ENCODE measurements at places on chromosomes 11 and 22.

GRCh38 chr22:44139773-44140172 is 41.0 kb upstream of the PARVG start:
- peaks cover 46% of the 10 kb centered on the region for H3K36me3 ChIP-seq
- no peaks in the 10 kb centered on the region for H3K27me3 ChIP-seq
- peak overlapping the region; percentile 46 for H3K27ac ChIP-seq
- H3K4me1 ChIP-seq = peaks cover 4% of the 10 kb centered on the region

DNA sequence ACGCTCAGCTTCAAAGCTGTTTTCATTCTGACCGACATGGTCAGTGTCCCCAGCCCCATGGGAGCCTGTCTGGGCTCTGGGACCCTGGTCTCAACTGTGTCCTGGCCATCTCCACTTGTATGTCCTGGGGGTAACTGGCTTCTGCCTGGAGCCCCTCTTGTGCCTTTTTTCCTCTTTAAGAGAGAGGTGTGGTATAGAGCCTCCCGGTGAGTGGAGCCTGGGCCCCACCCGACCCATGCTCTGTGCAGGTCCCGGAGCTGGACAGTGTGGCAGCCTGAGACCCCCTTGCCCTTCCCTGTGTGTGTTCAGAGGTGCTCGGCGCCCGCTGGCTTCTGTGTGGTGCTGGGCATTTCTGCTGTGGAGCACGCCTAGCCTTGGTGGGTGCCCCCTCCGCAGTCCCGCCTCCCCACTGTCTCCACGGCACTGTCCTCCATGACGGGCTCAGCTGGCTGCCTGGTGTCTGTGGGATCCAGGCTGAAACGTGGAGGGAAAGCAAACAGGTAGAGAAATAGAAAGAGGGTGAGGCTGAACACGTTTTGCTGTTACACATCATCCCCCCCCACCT is 74.9 kb downstream of the PARVB start:
- no peaks in the 10 kb centered on the region for H3K4me1 ChIP-seq
- DNase-seq = peak; percentile 13
- H3K27me3 ChIP-seq = no peaks in the 10 kb centered on the region
- H3K36me3 ChIP-seq = peaks cover 71% of the 10 kb centered on the region

DNA sequence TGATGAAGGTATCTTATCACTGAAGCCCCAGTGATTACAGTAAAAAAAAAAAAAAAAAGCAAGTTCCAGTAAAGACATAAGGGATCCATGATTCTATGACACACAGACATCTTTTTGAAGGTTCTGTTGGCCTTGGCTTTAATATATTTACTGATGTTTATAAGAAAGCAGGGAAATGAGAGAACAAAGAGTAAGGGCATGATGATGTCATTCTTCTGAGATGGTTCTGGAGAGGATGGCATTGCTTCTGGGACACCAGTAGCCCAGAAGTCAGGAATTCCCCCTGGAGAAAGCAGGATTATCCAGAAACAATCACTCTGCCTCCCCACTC is 233.6 kb downstream of the FAM76B start:
- no peak overlapping the region for H3K27ac ChIP-seq
- no peaks in the 10 kb centered on the region for H3K4me1 ChIP-seq
- H3K27me3 ChIP-seq = no peaks in the 10 kb centered on the region
- no peak for DNase-seq
- no peaks in the 10 kb centered on the region for H3K36me3 ChIP-seq

DNA sequence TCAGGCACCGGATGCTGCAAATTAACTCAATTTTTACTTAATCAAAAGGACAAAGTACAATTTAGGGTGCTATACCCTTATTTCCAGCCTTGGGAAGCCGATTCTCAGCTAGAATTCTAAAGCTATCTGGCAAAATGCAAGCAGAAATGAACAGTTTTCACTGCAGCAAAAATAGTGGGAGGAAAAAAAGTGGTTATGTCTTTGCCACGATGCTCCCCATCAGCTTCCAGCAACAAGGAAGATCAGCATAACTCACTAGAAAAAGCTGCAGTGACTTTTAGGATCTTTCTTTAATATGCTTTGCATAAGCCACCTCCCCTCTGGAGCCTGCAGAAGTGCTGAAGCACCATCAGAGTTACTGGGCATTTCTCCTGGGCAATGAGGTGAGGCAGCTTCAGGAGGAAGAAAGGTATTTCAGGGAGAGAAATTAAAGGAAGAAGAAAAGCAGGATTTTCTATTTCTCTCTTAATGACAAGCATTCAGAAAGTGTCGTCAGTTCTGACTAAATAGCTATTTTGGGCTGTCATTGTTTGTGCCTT is 702.9 kb downstream of the DLG2 start:
- H3K27me3 ChIP-seq = no peaks in the 10 kb centered on the region
- no peak overlapping the region for H3K27ac ChIP-seq
- peaks cover 6% of the 10 kb centered on the region for H3K4me1 ChIP-seq
- H3K36me3 ChIP-seq = no peaks in the 10 kb centered on the region
- DNase-seq = no peak

DNA sequence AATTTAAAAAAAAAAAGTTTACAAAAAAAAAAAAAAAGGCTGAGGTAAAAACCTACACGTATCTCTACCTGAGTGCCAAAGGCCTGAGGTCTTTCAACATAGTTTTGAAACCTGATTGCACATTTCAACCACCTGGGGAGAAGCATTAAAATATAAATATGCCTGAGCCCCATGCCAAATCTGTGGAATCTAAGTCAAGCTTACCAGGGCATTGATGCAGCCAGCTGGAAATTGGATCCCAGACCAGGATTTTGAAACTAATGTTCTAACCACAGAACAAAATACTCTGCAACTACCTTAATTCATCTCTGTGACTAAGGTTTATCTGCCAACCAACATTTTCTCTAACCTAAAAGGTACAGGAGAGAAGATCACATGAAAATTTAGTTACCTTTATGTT is 38.8 kb upstream of the CHRNA10 start:
- no peaks in the 10 kb centered on the region for H3K4me1 ChIP-seq
- DNase-seq = no peak
- no peak overlapping the region for H3K27ac ChIP-seq
- H3K36me3 ChIP-seq = peaks cover 95% of the 10 kb centered on the region

DNA sequence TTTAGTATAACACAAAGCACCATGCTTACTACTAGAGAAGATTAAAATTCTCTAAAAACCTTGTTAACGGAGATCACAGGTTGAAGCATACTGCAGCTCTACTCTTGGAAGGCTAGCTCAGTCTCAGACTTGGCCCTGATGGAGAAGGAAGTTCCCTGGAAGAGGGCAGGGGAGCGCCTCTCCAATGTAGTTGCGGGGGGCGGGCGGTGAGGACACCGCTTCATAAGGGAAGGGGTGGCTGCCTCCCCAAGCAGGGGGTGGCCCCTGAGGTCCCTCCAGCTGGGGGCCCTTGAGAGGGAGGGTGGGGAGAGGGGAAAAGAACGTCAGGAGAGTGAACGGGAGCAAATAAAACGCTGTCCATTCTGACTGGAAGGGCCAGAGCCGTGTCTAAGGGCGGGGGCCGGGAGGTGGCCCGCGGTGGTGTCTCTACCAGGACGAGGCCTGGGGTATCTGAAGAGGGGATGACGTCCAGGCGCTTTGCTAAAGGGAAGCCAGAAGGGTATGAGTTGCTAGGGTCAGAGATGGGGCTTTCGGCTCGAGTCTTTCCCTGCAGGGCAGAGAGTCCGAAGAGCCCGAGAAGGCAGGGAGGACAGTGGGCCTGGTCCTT is 553 bp upstream of the USP47 start:
- peak overlapping the region; percentile 99 for H3K27ac ChIP-seq
- no peaks in the 10 kb centered on the region for H3K36me3 ChIP-seq
- H3K4me3 ChIP-seq = peak overlapping the region; percentile 78
- H3K27me3 ChIP-seq = no peaks in the 10 kb centered on the region

- no peak for DNase-seq
- no peaks in the 10 kb centered on the region for H3K36me3 ChIP-seq
- H3K27ac ChIP-seq = no peak overlapping the region
- H3K4me1 ChIP-seq = no peaks in the 10 kb centered on the region
- no peaks in the 10 kb centered on the region for H3K27me3 ChIP-seq
These were observed 86.9 kb upstream of the FAT3 start for GRCh38 chr11:92137747-92138146.

GRCh38 chr11:60959431-60959830 is 7.5 kb upstream of the SLC15A3 start:
- no peak for DNase-seq
- H3K4me3 ChIP-seq = no peak overlapping the region
- no peaks in the 10 kb centered on the region for H3K4me1 ChIP-seq
- H3K27ac ChIP-seq = no peak overlapping the region
- H3K36me3 ChIP-seq = no peaks in the 10 kb centered on the region

DNA sequence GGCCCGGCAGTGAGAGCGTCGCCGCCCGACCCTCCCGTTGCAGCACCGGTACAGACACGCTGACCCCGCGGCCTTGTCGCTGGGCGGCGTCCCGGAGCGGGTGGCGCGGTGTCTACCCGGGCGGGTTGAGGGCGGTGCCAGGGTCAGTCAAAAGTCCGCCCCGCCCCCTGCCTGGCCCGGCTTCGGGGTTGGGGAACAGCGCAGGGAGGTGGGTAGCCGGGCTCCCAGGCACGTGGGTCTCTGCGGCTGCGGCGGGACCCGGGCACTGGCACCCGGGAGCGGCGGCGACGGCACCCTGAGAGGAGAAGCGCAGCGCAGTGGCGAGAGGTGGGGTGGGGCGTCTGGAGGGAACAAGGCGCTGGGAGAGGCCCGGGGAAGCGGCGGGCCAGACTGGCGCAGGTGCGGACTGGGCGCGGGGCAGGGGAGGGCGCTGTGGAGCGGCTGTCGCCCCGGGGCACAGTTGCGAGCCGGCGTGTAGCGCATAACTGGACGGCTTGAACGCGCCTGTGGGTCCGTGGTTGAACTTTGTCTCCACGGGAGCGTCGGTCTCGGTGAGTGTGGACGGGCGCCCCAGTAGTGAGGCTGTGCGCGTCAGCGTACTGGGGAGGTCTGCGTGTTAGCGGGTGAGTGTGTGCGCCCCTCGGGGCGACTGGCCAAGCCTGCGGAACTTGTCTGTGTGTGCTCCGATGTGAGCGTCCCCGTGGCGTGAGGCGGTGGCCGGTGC is at the start of gene P2RY2:
Gene P2RY2 (plus strand): TSS at position 176 of the 724 bp plus-strand sequence. CDS start 15,879 bp downstream, outside the sequence.
- H3K4me3 ChIP-seq = peak within 1 kb of the TSS; percentile 55
- H3K36me3 ChIP-seq = no peaks in the 10 kb centered on the region

GRCh38 chr22:28017558-28017820 is 98.4 kb upstream of the PITPNB start:
- H3K27me3 ChIP-seq = no peaks in the 10 kb centered on the region
- peaks cover 5% of the 10 kb centered on the region for H3K4me1 ChIP-seq
- H3K4me3 ChIP-seq = no peak overlapping the region
- H3K36me3 ChIP-seq = peaks cover 13% of the 10 kb centered on the region
- no peak overlapping the region for H3K27ac ChIP-seq
- no peak for DNase-seq

GRCh38 chr11:109088086-109088485 is 333.9 kb upstream of the C11orf87 start:
- H3K4me1 ChIP-seq = no peaks in the 10 kb centered on the region
- no peak for DNase-seq
- H3K4me3 ChIP-seq = no peak overlapping the region
- no peaks in the 10 kb centered on the region for H3K36me3 ChIP-seq
- no peaks in the 10 kb centered on the region for H3K27me3 ChIP-seq

DNA sequence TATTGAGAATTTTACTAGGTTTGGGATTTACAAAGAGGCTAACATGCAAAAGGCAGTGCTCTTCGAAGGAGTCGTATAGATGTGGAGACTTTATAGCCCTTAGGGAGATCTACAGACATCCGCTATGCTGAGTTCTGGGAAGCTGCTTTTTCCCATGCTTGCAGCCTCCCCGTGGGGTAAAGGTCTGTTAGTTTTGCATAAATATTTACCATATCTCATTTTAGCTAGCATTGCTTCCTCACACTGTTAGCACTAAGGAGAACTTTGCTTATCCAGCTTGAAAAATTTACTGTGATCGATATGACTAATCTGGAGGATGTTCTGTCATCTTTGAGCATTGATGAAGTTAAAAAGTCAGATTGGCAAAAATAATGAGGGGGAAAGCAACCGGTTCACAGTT is 18.6 kb downstream of the ARHGEF12 start:
- H3K27ac ChIP-seq = no peak overlapping the region
- H3K4me1 ChIP-seq = peaks cover 65% of the 10 kb centered on the region
- H3K27me3 ChIP-seq = no peaks in the 10 kb centered on the region
- no peak overlapping the region for H3K4me3 ChIP-seq
- no peaks in the 10 kb centered on the region for H3K36me3 ChIP-seq

- no peaks in the 10 kb centered on the region for H3K27me3 ChIP-seq
- DNase-seq = peak; percentile 52
- H3K4me1 ChIP-seq = peaks cover 69% of the 10 kb centered on the region
- no peak overlapping the region for H3K4me3 ChIP-seq
- H3K36me3 ChIP-seq = peaks cover 25% of the 10 kb centered on the region
These were observed 5.4 kb downstream of the CRY2 start for GRCh38 chr11:45852712-45853101.

DNA sequence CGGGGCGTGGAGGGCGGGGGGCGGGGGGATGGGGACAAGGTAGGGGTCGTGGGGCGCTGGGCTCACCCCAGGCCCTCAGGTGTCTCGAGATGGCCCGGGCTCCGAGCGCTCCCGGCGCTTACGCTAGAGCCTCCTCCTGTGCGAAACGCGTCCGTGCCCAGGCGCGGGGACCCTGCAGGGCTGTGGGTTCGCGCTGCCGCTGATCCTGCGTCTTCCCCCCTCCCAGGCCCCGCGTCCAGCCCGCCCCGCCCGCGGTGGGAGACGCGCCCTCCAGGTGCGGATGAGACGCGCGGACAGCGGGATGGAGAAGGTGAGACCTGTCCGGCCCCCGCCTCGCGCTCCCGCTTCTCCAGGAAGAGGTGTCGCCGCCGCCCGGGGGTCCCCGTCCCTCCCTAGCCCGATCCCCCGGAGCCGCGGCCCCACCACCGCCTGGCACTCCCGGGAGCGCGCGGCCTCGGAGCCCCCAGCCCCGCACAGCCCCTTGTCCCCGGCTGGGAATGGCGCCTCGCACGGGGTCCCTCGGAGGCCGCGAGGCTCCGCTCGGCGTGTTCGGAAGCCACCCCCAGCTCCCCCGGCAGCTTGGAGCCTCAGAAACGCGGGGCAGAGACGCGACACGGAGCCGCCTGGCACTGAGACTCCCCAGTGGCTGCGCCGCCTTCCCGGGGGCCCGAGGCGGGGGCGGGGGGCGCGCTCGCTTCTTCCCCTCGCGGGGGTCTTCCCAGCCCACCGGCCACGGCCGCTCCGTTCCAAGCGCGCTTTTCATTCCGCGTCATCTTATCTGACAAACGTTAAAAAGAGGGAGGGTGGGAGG is 27.6 kb upstream of the TOLLIP start:
- H3K27ac ChIP-seq = no peak overlapping the region
- H3K4me1 ChIP-seq = peaks cover 12% of the 10 kb centered on the region
- no peaks in the 10 kb centered on the region for H3K27me3 ChIP-seq
- peak overlapping the region; percentile 56 for H3K4me3 ChIP-seq
- peak; percentile 56 for DNase-seq
- no peaks in the 10 kb centered on the region for H3K36me3 ChIP-seq

GRCh38 chr11:125344846-125345420 is 151.1 kb downstream of the FEZ1 start:
- H3K4me1 ChIP-seq = peaks cover 22% of the 10 kb centered on the region
- no peak overlapping the region for H3K4me3 ChIP-seq
- H3K27ac ChIP-seq = peak overlapping the region; percentile 74
- DNase-seq = no peak
- no peaks in the 10 kb centered on the region for H3K36me3 ChIP-seq
- H3K27me3 ChIP-seq = no peaks in the 10 kb centered on the region

- no peak overlapping the region for H3K4me3 ChIP-seq
- H3K27me3 ChIP-seq = no peaks in the 10 kb centered on the region
- H3K36me3 ChIP-seq = no peaks in the 10 kb centered on the region
- H3K4me1 ChIP-seq = peaks cover 4% of the 10 kb centered on the region
These were observed 114.7 kb downstream of the CSTPP1 start for GRCh38 chr11:47051217-47051616.

GRCh38 chr11:89433278-89433677 is 57.9 kb downstream of the NOX4 start:
- H3K4me3 ChIP-seq = no peak overlapping the region
- H3K27ac ChIP-seq = no peak overlapping the region
- H3K4me1 ChIP-seq = no peaks in the 10 kb centered on the region

- DNase-seq = peak; percentile 45
- peaks cover 12% of the 10 kb centered on the region for H3K27me3 ChIP-seq
- H3K27ac ChIP-seq = no peak overlapping the region
- no peak overlapping the region for H3K4me3 ChIP-seq
- H3K36me3 ChIP-seq = no peaks in the 10 kb centered on the region
- no peaks in the 10 kb centered on the region for H3K4me1 ChIP-seq
These were observed 70.3 kb downstream of the SCUBE1 start for GRCh38 chr22:43272869-43273318.

Data from heart left ventricle (tissue), 16 donors.